ENCODE measurements at places on chromosomes 6 and 20. TPM values are rescaled to one million over a fixed set of nuclear protein-coding genes. Genes with fewer than 3 reads are reported as not detected.
A peak's percentile ranks its signal among the peaks of the same experiment; 100 is the strongest.

DNA sequence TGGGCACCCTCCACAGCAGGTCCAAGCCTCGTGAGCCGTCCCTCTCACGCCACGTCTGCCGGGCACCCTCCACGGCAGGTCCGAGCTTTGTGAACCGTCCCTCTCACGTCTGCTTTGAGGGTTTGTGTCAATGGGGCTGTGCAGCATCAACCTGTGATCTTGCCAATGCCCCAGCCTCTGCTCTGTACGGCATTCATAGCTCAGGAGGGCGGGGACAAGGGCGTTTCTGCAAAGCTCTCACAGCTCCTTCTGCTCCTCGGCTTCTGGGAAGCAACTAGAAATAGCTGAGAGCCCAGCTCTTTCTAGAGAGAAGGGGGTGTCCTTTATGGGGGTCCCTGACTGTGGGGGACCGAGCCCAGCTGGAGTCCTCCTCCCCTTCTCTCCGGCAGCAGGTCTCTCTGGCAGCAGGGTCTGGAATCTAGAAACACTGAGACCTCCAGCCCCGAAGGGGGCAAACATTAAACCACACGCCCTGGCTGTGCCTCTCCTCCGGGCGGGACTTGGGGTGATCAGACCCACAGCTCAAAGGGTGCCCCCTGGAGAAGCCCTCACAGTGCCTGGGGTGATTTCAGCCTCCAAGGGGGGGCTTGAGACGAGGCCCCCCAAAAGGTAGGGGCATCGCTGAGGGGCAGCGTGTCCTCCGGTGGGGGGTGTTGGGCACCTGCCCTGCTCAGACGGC is 41.2 kb upstream of the CHRNA4 start:
- H3K4me1 ChIP-seq, result no peaks in the 10 kb centered on the region
- H3K4me3 ChIP-seq, result no peak overlapping the region

DNA sequence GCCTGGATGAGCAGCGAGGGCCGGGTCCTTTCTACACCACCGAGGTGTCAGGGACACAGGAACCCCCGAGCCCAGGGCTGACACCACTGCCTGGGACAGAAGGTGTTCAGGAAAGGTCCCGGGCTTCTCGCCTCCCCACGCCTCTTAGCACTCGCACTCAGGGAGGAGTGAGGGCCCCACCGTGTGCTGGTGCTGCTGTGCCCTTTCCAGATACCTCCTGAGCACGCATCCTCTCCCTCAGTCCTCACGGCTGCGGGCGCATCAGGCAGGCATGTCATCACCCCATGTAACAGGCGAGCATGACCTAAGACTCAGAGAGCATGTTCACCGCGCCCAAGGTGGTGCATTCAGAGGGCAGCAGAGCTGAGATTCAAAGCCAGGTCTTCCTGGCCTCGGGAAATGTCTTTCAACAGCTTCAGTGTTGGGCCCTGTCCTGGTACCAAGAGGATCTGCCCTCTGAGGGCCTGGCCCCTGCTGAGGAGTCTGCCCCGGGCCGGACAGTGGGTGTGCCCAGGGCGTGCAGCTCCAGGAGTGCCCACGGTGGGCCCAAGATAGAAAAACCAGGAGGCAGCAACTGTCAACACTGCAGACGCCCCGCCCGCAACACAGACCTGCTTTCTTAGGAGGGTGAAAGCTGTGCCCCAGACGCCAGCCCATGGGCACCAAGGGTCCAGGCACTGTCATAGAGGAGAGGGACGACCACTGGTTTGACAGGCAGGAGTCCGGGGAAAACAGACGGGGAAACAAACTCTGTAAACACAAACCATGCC is 29.2 kb downstream of the TGM2 start:
- H3K27ac ChIP-seq, result no peak overlapping the region
- peaks cover 15% of the 10 kb centered on the region for H3K4me1 ChIP-seq
- no peak for DNase-seq

DNA sequence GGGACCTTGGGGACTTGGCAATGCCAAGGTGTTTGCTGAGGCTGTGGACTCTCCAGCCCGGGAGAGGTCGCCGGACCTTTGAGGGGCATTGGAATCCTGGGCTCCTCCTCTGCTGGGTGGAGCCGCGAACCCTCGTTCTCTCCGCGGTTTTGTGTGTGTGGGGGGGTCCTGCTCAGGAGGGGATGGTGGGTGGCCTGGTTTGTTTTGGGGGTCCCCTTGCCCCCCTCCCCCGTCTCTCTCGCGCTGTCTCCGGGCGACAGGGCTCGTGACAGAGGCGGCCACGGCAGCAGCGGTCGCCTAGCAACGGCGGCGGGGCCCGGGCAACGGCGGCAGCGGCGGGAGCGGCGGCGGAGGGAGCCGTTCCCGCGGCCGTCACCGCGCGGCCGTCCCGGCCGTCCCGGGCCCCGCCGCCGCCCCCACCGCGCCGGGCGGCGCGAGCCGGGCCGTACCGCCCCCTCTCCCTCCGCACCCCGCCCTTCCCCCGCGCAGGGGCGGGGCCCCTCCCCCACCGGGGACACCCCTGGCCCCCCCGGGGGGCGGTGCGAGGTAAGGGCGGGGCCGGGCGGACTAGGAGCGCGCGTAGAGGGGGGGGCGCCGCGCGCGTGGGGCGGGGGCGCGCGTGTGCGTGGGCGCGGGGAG is 7.8 kb downstream of the SYNGAP1 start:
- peak; percentile 90 for DNase-seq
- peak overlapping the region; percentile 98 for H3K27ac ChIP-seq
- peaks cover 32% of the 10 kb centered on the region for H3K36me3 ChIP-seq

DNA sequence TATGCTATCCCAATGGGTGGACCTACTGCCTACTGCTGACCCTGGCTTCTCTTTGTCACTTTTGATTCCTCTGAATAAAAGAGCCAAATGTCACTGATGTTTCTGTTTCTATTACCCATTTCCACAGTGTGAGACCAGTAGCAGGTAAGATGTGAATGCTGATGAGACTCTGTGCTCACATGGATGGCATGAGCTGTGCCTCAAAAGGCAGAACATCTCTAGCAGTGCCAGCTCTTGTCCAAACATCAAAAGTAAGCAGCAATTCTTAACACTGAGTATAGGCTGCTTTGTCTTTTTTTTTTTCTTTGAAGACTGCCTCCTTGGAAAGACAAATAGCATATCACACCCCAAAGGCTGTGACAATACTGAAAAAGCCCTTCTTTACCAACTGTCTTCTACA is 459.2 kb upstream of the RUNX2 start:
- no peak for DNase-seq
- H3K27ac ChIP-seq, result peak overlapping the region; percentile 12
- peaks cover 17% of the 10 kb centered on the region for H3K4me1 ChIP-seq
- H3K27me3 ChIP-seq, result no peaks in the 10 kb centered on the region
- no peak overlapping the region for H3K4me3 ChIP-seq

DNA sequence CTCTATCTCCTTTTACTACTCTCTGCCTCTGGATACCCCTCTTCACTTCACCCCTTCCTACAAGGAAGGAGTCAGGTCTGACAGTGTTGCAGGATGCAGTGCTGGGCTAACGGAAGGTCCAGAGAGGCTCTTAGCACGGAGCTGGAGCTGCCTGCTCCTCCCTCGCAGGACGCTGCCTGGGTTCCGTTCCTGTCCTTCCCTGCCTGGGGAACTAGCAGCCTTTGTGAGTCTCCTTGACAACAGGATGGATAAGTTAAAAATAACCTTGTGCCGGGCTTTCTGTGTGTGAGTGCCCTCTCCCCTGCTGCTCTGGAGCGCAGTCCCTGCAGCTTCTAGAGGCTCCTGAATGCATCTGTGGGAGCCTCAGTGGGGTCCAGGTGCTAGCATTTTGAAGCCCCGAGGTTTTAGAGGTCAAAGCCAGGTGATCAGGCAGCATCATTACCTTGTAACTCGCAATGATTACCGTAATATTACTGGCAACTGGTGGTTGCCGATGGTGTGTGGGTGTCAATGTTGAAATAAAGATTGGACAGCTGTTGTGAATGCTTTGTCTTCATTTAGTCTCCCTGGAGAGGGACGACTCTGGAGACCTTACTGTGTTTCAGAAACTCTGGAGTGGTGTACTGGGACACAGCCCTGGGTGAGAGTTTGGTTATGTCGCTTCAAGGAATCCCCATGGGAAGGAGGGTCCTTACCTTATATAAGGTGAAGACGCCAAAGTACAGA is 44.4 kb downstream of the CDS2 start:
- H3K27ac ChIP-seq, result peak overlapping the region; percentile 24
- peaks cover 10% of the 10 kb centered on the region for H3K36me3 ChIP-seq
- H3K4me3 ChIP-seq, result no peak overlapping the region
- DNase-seq, result no peak
- no peaks in the 10 kb centered on the region for H3K27me3 ChIP-seq

- no peaks in the 10 kb centered on the region for H3K27me3 ChIP-seq
- H3K27ac ChIP-seq, result peak overlapping the region; percentile 87
- peak; percentile 80 for DNase-seq
- H3K36me3 ChIP-seq, result peaks cover 28% of the 10 kb centered on the region
Observed at GRCh38 chr6:136784910-136785746, 7.1 kb downstream of the MAP3K5 start.

Gene CPNE5
- 0.65 TPM for total RNA-seq

Gene SCRT2
- total RNA-seq, result not detected

Gene OR2B6
- total RNA-seq, result not detected
